ENCODE measurements at places on chromosomes 4 and X. TPM values are rescaled to one million over a fixed set of nuclear protein-coding genes. Genes with fewer than 3 reads are reported as not detected.

The SMIM10L2A gene
- 4.8 TPM for total RNA-seq

The GABRG1 gene
- total RNA-seq = 0.06 TPM

The GC gene
- total RNA-seq = 1.6 TPM

The PLAC1 gene
- total RNA-seq = 0.47 TPM

The DMRTC1B gene
- total RNA-seq = 2.5 TPM

Data from metanephros (tissue), 2 donors.